Fibroblast of skin of left quadriceps (primary cell): ENCODE measurements at places on chromosomes 12 and 14.

DNA sequence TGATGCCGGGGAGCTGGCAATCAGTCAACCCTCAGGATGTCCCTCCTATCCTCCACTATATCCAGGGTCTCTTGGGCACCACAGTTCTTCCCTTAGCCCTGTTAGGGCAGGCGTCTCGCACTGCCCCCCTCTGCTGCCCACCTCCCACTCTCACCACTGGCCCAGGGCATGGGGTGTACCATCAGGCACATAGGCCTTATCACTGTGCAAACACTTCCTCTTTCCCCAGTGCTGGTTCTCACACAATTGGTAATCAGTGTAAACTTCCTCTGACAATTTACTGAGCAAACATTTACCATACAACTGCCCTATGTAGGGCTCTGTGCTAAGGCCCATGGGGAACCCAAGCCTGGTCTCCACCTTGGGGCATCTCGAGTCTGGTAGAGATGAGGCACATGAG is 20.1 kb upstream of the TMED10 start:
- no peak for DNase-seq

- DNase-seq, result no peak
Observed at GRCh38 chr14:92709340-92710000, 39.0 kb downstream of the LGMN start.

GRCh38 chr14:102154821-102155549 is 15.3 kb downstream of the WDR20 start:
- DNase-seq, result no peak

DNA sequence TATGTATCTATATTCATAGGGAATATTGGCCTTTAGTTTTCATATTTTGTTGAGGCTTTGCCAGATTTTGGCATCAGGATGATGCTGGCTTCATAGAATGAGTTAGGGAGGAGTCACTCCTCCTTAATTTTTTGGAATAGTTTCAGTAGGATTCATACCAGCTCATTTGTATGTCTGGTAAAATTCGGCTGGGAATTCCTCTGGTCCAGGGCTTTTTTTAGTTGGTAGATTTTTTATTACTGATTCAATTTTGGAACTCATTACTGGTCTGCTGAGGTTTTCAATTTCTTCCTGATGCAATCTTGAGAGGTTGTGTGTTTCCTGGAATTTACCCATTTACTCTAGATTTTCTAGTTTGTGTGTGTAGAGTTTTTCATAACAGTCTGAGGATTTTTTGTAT is 175.2 kb downstream of the EPS8 start:
- DNase-seq, result peak; percentile 58

DNA sequence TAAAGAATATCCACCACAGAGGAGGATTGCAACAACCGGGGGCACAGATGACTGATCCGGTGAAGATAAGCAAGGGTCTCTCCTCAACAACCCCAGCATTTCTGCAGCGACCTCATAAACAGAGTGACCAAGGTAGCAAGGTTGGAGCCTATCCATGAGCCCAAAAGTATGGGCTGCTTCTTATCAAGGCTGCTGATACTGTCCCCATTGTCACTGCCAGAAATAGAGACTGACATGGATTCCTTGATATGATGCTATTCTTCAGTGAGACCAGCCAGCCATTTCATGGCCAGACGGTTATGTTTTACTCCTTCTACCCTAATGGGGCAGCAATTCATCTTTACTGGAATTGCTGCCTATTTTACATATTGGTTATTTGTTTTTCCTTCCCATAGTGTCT is 61.9 kb upstream of the ARHGAP5 start:
- DNase-seq, result no peak

GRCh38 chr12:68100241-68100640 is 59.3 kb downstream of the IFNG start:
- no peak for DNase-seq

DNA sequence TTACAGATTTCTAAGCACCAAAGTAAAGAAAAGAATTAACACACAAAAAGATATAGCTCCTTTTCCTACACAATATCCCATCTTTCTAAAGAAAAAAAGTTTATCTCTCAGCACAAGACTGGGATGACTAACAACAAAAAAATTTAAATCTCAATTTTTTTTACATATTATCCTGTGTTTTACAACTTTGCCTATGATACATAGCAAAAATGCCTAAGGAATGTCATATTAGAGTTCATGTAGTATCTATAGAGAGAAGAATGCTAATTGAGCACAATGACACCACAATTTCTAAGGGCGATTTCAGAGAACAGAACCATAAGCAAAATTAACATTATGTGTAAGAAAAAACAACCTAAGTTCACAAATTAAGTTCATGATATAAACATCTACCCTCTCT is 16.3 kb downstream of the C2CD5 start:
- DNase-seq, result peak; percentile 76

GRCh38 chr12:20950248-20950647 is 139.7 kb downstream of the SLCO1B3 start:
- DNase-seq, result no peak

DNA sequence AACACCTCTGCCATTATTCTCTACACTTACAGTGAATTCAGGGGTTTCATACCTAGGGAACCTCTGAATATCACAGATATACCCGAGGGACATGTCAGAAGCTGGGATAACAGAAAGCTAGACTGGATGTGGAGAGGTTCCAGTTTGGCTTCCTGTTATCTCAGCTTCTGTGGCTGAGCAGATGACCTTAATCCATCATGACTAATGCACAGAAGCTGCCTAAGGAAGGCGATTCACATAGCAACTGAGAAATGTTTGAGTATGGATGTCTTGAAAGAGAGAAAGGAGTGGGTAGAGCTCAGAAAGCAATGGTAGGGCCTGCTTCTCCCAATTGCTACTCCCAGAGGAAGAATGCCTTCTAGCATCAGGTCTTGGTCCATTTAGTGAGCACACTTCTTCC is 187.6 kb downstream of the RMST start:
- DNase-seq, result no peak

GRCh38 chr12:43332977-43333640 is 218.9 kb downstream of the ADAMTS20 start:
- peak; percentile 33 for DNase-seq

DNA sequence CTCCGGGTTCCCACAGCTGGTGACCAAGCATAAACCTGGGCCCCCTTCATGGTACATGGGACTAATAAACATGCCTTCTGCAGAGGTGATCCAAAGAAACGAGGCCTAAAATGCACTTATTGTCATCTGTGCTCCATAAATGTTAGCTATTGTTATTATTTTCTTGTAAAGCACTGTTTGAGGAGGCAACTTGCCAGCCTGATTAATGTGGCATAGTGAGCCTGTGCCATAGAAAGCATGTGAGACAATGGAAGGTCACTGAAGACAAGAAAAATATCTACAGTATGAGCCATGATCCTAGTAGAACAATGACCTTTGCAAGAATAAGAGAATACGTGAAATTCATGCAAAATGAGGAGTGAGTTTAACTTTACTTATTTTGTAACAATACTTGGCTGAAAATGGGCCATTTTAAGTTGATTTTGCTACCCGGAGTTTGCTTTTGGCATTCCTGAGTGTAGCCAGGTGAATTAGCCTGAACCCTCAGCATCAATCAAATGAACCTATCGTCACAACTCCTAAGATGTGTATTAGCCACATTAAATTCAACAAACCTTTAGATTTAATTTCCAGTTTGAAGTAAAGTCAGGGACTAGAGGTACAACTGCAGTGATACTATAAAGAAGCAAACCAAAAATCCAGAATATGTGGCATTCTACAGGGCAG is 52.2 kb downstream of the CPM start:
- DNase-seq, result no peak

DNA sequence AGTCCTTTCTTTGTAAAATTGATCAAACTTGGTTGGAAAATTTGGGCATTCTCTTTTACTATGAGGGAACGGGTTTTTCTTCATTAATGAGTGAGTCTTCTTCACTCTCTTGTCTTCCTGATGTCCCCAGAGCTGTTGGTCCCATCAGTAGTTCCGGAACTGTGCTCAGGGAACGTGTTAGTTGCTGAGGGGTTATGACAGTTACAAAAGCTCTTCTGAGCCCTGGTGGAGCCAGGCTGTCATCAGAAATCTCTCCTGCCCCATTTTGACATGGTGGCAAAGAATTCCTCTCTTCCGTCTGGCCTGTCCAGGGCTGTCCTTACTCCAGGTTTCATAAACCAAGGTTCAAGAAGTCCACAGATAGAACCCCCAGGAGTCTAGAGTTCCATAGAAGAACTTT is 208.5 kb downstream of the SLC41A2 start:
- DNase-seq, result no peak

DNA sequence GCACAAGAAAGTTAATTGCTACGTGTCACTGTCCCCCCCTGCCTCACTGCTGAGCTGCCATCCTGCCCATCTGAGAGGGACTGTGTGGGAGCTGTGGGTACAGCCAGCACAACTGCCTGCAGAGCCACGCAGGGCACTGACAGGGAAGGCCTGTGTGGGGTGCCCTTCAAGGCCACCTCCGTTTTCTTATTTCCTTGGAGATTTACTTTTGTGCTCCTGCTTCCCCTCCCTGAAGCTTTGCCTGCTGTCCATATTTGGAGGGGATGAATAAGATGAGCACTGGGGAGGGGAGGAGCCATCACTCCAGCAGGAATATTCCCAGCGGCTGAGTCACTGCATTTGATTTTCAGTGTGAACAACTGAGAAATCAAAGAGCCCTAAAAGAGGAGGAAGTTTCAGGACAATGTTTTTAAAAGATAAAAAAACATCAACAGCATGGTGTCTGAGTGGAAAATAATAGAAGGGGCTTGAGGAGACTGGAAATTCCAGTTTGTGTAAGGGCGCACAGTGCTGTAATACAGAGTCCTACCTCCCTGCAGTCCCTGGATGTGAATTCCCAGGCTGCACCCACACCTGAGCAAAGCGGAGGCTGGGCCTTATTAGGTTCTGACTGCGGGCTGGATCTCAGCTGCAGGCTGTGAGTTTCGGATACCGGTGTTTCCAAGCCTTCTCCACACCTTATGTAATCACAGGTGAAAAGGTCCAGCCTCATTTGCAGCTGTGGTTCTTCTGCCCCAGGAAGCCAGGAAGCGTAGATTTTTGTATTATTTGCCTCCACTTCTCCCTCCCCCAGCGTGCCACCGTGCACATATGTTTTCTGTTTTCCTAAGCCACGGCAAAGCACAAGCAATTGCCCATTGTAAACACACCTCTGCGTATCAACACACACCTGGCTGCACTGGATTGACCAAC is 192.6 kb upstream of the BCL2L14 start:
- peak; percentile 56 for DNase-seq

- no peak for DNase-seq
Observed at GRCh38 chr14:96029089-96029645, 10.0 kb upstream of the C14orf132 start.

GRCh38 chr14:105852378-105853088 is 326.1 kb downstream of the TMEM121 start:
- no peak for DNase-seq

DNA sequence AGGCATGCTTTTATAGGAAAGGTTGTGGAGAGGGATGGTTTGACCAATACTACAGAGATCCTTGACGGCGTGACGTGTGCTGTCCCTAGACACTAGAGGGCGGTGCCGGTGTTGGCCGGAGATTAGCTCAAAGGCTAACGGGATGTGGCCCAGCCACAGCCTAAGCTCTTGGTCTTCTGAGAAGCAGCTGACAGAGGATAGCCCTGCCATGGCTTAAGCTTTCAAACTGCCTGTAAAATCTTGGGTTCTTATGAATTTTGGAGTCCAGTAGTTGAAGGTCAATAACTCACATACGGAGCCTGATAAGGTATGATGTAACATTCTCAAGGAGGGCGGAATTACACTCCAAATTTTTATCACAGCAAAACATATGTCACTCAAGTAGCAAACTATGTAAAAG is 515.7 kb upstream of the ATXN7L3B start:
- peak; percentile 2 for DNase-seq

- DNase-seq, result no peak
Observed at GRCh38 chr14:50047274-50047676, 69.1 kb downstream of the VCPKMT start.

DNA sequence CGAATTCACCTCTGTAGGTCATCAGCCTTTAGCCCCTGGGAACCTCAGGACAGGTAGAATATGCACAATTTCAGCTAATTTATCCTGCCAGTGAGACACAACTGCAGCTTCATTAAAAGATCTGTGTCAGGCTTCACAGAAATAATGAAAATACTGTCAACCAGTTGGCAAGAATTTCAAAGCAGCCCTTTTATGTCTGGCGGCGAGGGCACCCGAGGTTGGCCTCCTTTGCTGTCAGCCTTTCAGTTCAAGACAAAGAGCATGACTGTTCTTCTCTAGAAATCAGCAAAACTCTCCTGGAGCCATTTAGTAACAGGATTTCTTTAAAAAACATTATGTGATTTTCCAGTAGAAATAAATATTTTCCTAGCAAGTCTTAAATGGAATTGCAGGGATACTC is 75.9 kb downstream of the BBS10 start:
- DNase-seq, result no peak

DNA sequence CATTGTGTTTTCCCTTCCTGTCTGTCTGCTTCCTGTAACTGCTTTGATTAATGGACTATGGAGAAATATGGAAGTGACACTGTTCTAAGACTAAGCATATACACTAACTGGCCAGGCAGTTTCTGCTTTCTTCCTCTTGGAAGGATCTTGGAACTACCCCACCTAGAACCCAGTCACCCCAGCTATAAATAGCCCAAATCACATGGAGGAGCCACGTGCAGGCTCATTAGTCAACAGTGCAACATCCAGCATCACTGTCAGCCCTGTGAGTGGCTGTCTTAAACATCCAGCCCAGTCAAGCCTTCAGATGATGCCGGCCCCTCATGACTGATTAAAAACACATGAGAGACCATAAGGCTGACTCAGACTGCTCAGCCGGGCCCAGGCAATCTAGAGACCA is 39.2 kb downstream of the BCAT1 start:
- peak; percentile 72 for DNase-seq

GRCh38 chr14:100376751-100377171 is 53.6 kb downstream of the SLC25A47 start:
- no peak for DNase-seq

- peak; percentile 91 for DNase-seq
Observed at GRCh38 chr14:21467616-21468015, 9.1 kb downstream of the RAB2B start.

- no peak for DNase-seq
Observed at GRCh38 chr12:42507565-42507964, 82.0 kb downstream of the PRICKLE1 start.

DNA sequence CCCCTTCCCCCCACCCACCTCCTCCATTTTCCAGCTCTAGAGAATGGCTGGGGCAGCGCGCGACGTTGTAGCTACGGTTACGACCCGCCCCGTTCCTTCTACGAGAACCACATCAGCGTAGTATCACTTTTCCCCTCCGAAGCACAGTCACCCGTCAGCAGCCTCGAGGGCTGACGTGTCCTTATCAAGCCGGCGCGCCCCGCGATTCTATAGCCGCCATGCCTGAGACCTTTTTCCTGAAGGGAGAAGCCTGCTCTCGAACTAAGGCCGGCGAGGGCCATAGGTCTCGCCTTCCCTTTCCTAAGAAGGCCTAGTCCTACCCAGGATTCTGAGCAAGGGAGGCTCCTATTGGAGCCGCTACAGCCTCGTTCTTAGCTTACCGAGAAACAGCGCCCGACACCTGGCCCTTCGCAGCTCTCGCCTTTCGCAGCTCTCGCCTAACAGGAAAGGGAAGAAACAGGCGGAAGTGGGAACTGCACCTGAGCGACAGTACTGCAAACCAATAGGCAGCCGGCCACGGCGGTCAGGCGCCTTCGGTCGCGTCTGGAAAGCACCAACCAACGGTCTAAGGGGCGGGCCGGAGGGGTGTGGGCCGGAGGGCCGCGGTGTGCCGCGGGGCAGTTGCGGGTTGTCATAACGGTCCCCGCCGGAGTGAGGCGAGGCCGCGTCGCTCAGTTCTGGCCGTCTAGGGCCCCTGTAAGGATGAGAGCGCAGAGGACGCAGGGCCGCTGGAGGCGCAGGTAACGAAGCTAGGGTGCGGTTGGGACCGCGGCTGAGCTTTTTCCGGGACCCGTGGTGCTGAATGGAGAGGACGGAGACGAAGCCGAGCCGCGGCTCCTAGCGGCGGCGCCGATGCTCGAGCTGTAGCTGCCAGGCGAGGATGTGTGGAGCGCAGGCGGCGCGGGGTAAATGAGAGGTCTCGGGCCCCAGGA is at the start of the genes MGAT2 and RPL36AL:
Gene MGAT2 (plus strand): TSS at position 618 of the 932 bp plus-strand sequence. CDS start 470 bp downstream, outside the sequence.
Gene RPL36AL (minus strand): TSS at position 445 of the 932 bp plus-strand sequence. CDS start 1,522 bp downstream, outside the sequence.
- DNase-seq, result peak; percentile 97
